Stimulated activated CD8-positive, alpha-beta memory T cell treated with anti-CD3 and anti-CD28 coated beads, Interleukin-7, amount 100 ng/mL, for 24 hours (primary cell): ENCODE measurements at places on chromosomes 11 and 22.

DNA sequence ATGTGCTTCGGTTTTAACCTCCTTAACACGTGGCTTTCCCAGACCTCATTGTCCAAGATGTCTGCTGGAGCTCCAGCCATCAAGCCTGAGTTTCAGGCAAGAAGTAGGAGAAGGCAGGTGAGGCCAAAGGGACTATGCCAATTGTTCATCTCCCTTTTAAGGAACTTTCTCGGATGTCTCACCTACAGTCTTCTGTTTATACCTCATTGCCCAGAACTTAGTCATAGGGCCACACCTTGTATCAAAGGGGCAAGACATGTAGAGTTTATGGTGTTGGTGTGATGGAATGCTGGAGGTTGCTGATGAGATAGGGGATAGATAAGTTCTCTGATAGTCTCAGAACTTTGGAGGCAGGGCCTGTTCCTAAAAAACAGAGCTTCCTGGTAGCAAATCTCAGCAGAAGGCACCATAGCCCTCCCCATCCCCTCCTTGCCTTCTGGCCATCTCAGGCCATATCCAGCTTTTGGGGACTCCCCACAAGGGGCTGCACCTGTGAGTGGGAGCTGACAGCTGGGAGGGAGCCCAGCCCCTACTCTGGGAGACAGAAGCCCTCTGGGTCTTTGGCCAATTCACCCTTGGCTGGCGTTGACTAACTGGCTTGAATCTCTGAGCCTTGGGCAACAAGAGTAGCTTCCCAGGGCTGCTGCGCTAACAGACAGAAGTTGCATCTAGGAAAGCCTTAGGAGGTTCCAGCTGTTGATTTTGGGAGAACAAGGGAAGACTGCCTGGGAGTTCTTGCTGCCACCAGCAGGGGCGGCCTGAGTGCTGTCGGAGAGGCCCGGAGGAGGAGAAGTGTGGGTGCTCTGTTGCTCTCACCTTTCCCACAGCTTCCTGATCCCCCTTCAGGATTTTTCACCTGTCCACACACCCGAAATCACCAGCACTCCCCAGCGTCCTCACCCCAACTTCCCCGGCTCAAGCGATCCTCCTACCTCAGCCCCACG lies 149.8 kb upstream of the THY1 start:
- DNase-seq: no peak

- DNase-seq: no peak
Observed at GRCh38 chr22:17475318-17476230, 87.7 kb upstream of the SLC25A18 start.

DNA sequence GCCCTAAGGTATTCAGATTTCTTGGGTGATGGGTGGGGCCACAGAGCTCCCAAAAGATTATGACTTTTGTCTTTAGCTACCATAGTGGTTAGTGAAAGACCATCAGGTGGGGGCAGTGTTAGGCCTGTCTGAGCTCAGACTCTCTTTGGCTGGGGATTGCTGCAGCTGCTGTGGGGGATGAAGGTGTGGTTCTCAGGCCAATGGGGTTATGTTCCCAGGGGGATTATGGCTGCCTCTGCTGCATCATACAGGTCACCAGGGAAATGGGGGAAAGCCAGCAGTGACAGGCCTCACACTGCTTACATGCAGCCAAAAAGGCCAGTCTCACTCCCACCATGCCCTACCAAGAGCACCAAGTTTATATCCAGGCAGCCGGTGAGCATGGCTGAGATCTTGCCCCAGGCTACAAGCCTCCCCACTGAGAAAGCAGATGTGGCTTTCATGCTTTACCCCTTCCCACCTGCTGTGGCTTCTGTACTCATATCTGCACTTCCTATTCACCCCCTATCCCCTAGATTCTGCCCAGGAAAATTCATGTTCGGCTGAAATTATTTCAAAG lies 24.8 kb downstream of the CNTF start:
- DNase-seq: no peak

GRCh38 chr11:129790106-129790505 lies 25.5 kb upstream of the TMEM45B start:
- no peak for DNase-seq

GRCh38 chr11:61999141-61999975 lies 31.9 kb upstream of the FTH1 start:
- DNase-seq: no peak

DNA sequence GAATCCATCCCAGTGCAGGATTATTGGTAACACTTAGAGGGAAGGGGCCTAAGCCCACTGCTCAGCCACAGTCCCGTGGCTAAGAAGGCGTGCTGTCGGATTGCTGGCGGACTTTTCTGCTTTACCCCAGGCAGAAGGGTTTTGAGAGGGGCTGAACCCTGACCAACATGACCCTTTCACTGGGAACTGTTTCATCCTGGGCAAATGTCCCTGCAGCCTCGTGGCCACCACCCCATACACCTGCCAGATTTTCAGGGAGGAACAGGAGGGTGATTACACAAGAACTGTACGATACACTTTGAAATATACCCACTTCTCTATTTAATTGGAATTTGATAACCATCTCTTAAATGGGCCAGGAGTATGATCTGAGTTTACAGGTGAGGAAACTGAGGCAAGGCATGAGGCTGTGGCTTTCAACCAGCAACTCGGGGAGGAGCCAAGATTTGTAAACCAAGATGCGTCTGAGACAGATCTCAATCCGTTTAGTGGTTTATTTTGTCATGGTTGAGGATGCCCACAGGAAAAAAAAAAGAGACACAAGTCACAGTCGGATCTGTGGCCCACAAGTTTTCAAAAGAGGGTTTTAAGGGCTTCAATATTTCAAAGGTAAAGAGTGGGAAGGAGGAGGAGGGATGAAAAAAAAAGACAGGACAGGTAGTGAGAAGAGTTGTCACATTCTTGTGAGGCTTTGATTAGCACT lies 6.1 kb upstream of the APOL3 start:
- no peak for DNase-seq

- no peak for DNase-seq
Observed at GRCh38 chr11:119741369-119742262, 12.6 kb upstream of the NECTIN1 start.

- DNase-seq: no peak
Observed at GRCh38 chr22:30607300-30607930, 441 bp downstream of the TCN2 start.

- DNase-seq: no peak
Observed at GRCh38 chr11:58055806-58056401, 25.2 kb downstream of the OR6Q1 start.

- no peak for DNase-seq
Observed at GRCh38 chr11:31973172-31973571, 117.7 kb upstream of the RCN1 start.

GRCh38 chr11:24422376-24422775 lies 74.5 kb upstream of the LUZP2 start:
- no peak for DNase-seq

DNA sequence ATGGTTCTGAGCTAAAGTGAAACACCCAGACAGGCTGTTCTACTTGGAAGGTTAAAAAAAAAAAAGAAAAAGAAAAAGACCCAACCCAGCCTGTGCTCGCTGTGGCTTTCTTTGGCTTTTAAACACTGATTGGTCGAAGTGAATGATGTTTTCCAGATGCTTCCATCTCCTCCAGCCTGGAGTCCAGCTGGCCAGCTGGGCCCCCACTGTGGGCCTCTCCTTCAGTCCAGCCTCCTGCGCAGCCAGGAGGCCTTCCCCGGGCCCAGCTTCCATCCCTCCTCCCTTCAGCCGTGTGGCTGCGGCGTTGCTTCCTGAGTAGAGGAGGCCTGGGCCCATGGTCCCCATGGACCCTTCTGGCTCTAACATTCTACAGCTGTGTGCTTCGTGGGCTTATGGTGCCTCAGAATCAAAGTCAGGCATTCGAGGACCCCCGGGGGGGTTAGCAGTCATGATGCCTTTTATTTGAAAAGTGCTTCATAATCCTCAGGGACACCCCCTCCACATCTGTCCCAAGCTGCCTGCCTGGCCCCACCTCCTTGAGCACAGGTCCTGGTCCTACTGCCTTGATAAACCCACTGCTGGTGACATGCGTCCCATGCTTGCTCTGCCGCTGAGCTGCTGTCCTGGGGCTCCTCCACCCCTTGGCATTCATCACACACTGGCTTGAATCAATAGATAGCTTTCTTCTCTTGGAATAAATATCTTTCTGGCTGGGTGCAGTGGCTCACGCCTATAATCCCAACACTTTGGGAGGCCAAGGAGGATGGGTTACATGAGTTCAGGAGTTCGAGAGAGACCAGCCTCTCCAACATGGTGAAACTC lies 42.2 kb upstream of the FBLN1 start:
- no peak for DNase-seq

DNA sequence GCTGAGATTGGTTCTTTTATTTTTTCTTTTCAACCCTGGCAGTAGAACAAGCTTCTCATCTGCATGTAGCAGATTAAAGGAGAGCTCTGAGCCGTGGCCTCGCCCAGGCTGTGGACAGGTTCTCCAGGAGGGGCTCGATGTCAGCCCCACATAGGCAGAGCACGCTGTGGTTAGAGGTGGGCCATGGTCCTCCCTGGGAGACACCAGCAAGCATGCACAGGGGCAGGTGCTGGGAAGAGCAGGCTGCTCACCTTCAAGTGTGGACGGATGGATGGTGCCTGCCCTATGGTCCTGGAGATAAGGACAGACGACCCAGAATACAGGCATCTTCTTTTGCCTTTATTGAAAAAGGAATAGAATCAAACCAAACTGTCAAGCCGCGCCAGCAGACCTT lies 634.8 kb downstream of the BRD1 start:
- DNase-seq: no peak
